WERI-Rb-1 (cell line): ENCODE measurements at places on chromosomes 12 and 14.

DNA sequence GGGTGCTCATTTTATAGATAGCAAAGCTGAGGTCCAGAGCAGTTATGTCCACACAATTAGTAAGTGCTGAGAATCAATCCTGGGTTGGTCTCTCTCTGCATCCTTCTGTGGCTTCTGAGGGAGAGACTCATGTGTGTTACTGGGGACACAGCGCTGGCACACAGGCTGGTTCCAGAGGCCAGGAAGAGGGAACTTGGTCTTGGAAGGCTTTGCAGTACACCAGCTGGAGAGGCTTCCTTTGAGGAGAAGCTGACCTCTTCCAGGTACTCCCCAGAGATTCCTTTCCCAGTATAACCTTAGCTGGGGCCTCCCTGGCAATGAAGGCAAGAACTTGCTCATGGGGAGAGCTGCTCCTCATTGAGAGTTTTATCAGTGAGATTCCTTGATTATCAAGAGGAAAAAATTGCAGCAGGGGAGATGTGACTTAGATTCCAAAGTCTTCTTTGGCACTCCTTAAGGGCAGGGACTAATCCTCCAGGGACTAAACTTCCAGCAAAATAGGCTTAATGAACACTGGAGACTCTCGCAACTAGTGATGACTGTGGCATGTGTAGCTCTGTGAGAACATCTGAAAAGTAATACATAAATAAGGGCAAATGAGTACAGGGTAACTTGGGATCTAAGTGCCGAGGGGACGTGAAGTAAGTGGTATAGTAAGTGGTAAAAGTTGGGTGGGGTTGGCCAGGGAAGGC is 13.9 kb upstream of the KRT80 start:
- DNase-seq: no peak

DNA sequence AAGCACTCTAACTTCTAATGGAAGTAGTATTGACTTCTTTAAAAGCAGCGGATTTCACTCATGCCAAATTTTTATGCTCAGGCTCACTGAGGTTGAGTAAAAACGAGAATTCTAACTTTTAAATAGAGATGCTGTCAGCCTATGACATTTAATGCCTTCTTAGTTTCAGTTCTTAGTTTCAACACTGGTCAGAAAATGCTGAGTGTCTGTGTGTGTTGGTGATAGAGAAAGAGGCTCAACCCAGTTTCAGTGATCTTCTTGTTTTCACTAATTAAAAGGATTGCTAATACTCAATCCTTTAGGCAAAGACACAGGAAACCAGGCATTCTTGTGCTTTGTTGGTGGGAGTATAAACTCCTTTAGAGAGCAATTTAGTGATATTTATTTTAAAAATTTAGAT is 31.0 kb downstream of the PEBP1 start:
- no peak for DNase-seq

- no peak for DNase-seq
Observed at GRCh38 chr12:115683240-115683780, 594.2 kb downstream of the MED13L start.

DNA sequence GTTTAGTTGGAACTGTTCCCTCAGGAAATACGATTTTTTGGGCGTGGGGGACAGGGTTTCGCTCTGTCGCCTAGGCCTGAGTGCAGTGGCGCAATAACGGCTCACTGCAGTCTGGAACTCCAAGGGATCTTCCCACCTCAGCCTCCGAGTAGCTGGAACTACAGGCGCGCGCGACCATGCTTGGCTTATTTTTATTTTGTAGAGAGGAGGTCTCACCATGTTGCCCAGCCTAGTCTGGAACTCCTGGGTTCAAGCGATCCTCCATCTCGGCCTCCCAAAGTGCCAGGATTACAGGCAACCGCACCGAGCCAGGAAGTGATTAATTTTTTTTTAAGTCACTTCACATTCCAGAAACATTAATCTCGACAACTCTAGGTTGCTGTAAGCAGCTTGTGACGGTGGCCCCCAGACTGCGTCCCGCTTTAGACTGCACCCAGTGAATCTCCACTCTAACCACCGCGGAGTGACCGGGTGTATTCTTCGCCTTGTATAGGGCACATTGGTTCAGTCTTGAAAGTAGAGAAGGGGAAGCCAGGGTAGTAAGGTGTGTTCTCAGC is 830 bp upstream of the MIS18BP1 start:
- DNase-seq: no peak

DNA sequence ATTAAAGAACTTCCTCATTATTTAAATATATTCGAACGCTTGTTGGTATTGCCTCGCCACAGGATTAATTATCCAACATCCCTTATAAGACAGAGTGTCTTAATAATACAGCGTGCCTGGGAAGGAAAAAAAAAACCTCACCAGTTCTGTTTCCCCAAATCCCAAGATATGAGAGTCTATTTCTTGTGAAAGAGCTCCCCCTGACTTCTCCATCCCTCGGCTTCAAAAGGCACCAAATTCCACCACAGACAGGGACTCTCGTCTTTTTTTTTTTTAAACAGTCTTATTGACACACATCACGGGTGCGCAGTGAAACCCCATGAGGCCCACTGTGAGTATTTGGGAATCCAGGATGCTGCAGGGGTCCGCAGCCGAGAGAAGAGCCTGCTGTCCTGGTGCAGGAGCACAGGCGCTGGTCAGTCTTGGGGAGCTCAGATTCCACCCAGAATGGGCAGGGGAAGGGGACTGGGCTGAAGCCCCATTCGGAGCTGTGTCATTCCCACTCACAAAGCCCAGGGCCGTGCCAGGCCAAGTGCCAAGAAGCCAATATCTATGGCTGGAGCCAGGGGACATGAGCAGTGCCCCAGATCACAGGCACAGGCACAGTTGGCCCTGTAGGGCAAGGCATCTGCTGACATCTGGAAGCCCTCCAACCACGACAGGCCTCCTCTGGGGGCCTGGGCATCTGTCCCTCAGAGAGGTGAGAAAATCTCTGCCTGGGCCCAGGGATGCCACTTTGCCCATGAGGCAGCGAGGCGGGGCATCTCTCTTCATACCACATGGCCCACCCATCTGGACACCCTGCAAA is 71.9 kb downstream of the BCL11B start:
- DNase-seq: no peak

GRCh38 chr12:69238589-69239351 is 599 bp upstream of the CPSF6 start:
- DNase-seq: no peak

DNA sequence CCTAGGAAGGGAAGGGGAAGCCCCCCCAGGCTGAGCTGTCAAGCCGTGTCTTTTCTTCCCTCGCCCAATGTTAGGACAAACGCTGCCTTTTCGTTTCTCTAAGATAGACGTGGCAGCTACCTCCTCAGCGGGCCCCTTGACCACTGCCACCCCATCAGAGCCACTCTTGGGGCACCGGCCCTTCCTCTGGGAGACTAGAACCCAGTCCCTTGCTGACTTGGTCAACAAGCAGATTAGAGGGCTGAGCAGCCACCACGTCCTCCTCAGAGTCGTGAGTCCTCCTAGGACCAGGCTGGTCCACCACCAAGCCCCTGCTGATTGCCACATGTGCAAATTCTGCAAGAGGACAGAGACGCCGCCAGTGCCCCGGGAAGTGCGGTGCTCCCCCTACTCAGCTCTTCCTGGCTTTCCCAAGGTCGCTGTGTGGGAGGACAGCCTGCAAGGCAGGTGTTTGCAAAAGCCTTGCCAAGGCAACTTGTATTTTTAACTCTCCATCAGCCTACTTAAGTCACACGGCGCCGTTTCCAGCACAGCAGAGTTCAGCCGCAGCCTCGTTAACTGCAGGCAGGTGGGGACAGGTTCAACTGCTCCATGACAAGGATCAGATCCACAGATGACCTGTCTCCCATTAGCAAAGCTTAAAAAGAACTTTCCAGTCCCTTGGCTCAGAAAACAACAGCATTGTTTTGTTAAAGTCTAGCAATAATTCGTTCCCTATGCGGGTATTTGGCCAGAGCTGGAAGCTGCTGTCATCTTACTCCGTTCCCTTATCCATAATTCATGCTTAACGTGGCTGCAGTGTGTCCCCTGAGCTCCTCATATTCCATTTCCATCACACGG is 65.6 kb downstream of the TESC start:
- DNase-seq: peak; percentile 49

DNA sequence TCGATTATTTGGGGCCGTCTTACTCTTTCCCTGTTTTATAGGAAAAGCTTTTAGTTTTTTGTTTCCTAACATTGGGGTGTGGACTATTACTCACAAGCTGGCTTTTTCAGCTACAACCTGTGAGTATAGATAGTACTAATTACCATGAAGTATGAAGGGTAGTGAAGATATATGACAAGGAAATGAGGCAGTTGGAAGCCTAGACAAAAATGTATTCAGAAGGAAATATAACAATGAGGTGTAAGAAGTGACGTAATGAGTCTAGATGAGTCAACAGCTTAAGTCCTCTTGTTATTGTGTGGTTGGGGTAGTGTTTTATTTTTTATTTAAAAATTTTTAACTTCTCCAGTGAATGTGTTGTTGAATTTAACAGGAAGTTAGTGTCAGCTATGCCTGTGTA is 804.5 kb downstream of the NRXN3 start:
- DNase-seq: no peak

- DNase-seq: no peak
Observed at GRCh38 chr14:100409003-100409360, 85.8 kb downstream of the SLC25A47 start.

DNA sequence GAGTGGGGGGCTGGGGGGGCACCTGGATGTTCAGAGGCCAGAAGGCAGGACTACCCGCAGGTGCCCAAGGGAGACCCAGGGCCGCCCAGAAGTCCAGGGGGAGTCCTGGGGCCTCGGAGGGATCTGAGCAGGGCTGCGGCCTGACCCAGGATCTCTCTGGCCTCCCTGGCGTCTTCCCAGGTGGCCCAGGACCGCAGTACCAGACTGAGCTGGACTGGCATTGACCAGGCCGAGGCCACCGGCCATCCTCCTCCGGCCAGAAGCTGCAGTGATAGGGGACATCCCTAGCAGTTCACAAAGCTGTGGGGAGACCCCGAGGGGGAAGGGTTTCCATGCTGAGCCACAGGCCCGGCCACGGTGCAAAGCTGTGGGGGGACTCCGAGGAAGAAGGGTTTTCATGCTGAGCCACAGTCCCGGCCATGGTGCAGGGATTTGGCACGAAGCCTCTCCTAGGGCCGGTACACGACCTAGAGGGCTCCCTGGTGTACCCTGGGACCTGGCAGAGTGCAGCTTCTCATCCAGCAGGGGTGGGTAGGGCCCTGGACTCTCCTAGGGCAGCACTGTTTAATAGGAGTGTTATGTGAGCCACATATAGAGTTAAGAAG is 24.4 kb downstream of the FBRSL1 start:
- DNase-seq: no peak

- DNase-seq: no peak
Observed at GRCh38 chr12:67137256-67137655, 131.9 kb upstream of the CAND1 start.

GRCh38 chr14:99574099-99574880 is 29.7 kb downstream of the CCDC85C start:
- DNase-seq: no peak

DNA sequence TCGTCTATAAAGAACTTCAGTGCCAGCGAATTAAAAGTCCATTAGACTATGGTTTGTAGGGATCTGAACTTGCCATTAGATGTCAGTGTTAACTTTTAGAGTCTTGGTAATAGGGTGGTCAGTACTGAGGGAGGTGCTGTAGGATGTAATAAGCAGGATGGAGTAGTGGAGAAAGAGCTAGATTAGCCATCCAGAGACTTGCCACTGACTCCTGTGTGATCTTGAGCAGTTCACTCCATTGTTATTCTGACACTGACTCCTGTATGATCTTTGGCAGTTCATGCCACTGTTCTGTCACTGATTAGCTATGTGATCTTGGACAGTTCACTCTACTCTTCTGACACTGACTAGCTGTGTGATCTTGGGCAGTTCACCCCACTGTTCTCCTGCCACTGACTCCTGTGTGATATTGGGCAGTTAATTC is 133.6 kb downstream of the TTLL5 start:
- peak; percentile 8 for DNase-seq

- no peak for DNase-seq
Observed at GRCh38 chr12:58452546-58452945, 467.8 kb downstream of the LRIG3 start.

DNA sequence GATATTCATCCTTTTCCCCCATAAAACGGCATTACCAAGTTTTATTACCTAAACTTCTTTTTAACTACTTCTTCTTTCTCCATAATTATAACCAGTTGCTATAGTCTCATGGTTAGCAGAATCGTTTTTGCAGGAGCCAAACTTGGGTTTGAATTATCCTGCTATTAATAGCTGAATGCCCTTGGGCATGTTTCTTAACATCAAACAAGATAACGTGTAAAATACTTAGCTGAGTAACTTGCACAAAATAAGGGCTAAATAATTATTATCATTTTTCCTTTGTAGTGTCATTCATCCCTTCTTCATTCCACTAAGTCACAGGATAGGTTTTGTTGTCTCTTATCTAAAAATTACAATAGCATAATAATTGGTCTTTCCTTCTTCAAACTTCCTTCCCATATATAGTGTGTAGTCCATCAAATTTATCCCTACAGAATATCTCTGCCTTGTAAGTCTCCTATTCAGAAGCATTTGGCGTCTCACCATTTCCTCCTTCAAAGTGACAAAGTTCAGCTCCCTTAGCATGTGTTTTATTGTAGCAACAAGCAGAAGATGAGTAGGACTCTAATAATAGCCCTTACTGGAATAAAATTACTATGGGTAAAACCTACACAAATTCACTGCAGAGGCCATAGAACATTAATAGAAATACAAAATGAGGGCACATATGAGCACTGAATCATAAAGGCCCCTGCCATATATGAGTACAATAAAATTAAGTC is 63.8 kb downstream of the FAR2 start:
- DNase-seq: no peak

DNA sequence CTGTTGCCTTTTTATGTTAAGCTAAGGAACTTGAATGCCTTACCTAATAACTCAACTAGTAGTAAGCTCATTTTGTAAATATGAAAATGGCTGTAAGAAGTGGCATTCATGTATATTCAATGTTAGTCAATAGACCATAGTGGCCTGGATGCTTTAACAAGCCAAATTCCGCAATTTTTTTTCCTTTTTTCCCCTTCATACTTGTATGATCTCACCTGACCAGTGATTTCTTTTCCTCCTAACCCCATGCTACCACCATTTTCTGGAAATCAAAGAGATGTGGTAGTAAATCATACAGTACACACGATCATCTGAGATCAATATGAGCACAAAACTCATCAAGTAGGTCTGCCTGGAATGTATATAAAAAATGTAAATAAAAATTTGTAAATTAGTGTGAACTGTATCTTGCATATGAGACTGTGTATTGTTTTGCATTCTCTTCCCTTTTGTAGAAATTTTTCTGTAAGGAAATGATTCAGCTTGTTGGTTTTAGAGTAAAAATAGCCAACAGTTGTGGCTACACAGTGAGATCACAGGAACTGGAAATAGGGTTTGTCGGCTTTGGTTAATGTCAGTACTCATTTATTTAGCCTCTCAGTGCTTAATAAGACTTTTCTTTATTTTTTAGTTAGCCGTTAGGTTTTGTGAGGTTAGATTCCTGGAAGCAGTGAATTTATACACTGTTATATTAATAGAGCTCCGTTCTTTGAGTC is 62.5 kb downstream of the ETNK1 start:
- DNase-seq: no peak
